CD8-positive, alpha-beta memory T cell (primary cell): ENCODE measurements at places on chromosomes 1 and 21.

DNA sequence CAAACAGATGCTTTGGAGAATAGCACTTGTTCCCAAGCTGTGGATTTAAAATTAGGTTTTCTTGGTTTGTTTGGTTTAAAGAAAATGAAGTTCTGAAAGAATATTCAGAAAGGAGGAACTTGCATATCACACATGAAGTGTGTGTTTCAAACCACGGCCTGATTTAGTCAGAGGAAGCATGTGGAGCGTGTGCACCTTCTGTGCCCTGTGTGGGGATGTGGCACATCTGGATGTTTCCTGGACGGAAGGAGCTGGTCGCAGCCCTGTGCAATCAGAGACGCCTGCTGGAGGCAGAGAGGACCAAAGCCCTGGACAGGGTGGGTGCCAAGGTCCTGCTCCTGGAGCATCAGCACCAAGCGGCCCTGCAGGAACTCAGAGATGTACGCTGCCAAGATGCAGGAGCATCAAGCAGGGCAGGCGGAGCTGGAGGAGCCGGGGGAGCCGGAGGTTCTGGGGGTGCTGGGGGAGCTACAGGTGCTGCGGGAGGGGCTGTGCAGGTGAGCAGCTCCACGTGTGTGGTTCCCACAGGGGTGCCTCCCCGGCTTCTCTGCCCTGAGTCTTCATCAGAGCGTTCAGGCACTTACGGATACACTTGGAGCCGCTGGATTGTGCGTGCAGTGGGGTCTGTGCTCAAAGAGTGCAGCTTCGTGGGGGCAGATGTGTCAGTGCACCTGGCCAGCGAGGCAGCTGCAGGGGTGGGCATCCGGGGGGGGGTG is 45.7 kb downstream of the PCNT start:
- peaks cover 20% of the 10 kb centered on the region for H3K4me1 ChIP-seq
- no peaks in the 10 kb centered on the region for H3K27me3 ChIP-seq
- no peak overlapping the region for H3K27ac ChIP-seq
- peaks cover 9% of the 10 kb centered on the region for H3K36me3 ChIP-seq
- DNase-seq = no peak

GRCh38 chr1:189619682-189620332 is 857.9 kb downstream of the BRINP3 start:
- DNase-seq = no peak
- H3K27me3 ChIP-seq = no peaks in the 10 kb centered on the region
- no peak overlapping the region for H3K27ac ChIP-seq
- H3K4me1 ChIP-seq = no peaks in the 10 kb centered on the region
- H3K4me3 ChIP-seq = no peak overlapping the region

- no peaks in the 10 kb centered on the region for H3K4me1 ChIP-seq
- H3K4me3 ChIP-seq = no peak overlapping the region
- DNase-seq = no peak
- no peaks in the 10 kb centered on the region for H3K36me3 ChIP-seq
- no peak overlapping the region for H3K27ac ChIP-seq
Observed at GRCh38 chr1:230002164-230002803, 64.8 kb upstream of the GALNT2 start.

DNA sequence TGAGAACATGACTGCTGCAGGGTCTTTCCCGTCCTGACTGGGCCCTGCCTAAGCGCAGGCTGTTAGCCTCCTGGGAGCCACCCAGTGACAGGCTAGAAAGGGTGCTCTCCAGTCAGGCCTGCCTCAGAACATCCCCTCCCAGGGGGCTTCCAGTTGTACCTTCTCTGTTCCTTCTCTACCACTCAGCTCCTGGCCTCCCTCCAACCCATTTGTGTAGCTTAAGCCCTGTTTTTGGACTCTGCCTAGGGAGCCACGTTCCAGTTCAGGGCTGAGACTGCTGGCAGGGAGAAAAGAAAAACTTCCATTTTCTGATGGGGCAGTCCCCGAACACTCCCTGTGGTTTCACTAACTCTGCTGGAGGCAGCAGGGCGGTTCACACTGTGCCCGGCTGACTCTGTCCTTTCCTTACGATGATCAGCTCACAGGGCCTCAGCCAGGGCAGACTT is 15.3 kb upstream of the POU3F1 start:
- H3K27me3 ChIP-seq = no peaks in the 10 kb centered on the region
- no peaks in the 10 kb centered on the region for H3K4me1 ChIP-seq
- no peak overlapping the region for H3K27ac ChIP-seq
- no peaks in the 10 kb centered on the region for H3K36me3 ChIP-seq
- no peak overlapping the region for H3K4me3 ChIP-seq

- no peak overlapping the region for H3K27ac ChIP-seq
- DNase-seq = no peak
- H3K36me3 ChIP-seq = no peaks in the 10 kb centered on the region
- H3K4me1 ChIP-seq = no peaks in the 10 kb centered on the region
- H3K4me3 ChIP-seq = no peak overlapping the region
Observed at GRCh38 chr1:30061292-30062220, 661.8 kb downstream of the MATN1 start.

- no peak overlapping the region for H3K27ac ChIP-seq
- no peaks in the 10 kb centered on the region for H3K4me1 ChIP-seq
- no peaks in the 10 kb centered on the region for H3K36me3 ChIP-seq
- H3K4me3 ChIP-seq = no peak overlapping the region
- no peaks in the 10 kb centered on the region for H3K27me3 ChIP-seq
- DNase-seq = no peak
Observed at GRCh38 chr1:92817986-92818764, 13.7 kb upstream of the RPL5 start.

DNA sequence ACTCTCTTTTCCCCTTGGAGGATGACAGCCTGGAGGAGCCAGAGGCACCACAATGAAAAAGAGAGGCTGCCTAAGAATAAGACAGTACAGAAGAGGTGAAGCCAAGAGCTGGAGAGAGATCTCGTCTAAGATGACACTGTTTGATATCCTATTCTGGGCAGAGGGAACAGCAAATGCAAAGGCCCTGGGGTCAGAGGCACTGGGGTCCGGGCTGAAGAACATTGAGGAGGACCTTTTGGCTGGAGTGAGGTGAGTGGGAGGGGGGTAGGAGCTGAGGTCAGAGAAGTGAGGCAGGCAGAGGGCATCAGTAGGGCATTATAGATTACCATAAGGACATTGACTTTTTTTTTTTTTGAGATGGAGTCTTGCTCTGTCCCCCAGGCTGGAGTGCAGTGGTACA is 19.3 kb upstream of the TMEM51 start:
- DNase-seq = no peak
- H3K27ac ChIP-seq = no peak overlapping the region
- no peaks in the 10 kb centered on the region for H3K4me1 ChIP-seq
- H3K4me3 ChIP-seq = no peak overlapping the region

- H3K4me3 ChIP-seq = no peak overlapping the region
- no peaks in the 10 kb centered on the region for H3K36me3 ChIP-seq
- no peaks in the 10 kb centered on the region for H3K27me3 ChIP-seq
- no peak overlapping the region for H3K27ac ChIP-seq
Observed at GRCh38 chr1:7922301-7922700, 18.3 kb downstream of the TNFRSF9 start.

DNA sequence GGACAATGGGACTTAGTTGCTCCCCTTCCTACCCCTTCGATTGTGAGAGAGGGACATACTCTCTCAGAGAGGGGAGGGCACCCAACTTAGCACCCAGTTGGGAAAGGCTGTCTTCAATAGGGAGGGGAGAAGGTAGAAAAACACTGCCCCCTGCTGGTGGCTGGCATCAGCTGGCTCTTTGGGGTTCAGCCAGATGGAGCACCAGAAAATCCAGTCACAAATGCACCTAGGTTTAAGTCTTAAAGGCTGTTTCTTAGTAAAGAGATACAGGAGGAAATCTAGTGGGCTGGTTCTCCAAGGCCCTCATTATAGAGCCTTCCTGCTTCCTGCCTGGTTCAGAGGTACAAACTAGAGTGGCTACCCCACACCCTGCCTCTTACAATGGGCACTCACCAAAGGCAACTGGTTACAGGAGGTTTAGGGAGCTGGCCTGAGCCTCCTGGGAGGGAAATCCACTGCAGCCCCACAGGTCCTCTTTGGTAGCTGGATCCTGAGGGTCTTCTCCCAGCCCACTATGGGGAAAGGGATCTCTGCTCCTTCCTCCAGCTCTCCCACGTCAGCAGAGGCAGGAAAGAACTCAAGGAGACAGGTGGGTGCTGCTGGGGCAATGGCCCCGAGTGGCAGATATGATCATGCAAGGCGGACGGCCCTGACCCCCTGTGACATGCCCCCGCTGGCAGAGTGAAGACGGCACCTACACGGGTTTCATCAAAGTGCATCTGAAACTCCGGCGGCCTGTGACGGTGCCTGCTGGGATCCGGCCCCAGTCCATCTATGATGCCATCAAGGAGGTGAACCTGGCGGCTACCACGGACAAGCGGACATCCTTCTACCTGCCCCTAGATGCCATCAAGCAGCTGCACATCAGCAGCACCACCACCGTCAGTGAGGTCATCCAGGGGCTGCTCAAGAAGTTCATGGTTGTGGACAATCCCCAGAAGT is 28.3 kb downstream of the EIF2D start:
- peak overlapping the region; percentile 78 for H3K27ac ChIP-seq
- peaks cover 51% of the 10 kb centered on the region for H3K4me1 ChIP-seq
- peak; percentile 76 for DNase-seq

- H3K27ac ChIP-seq = no peak overlapping the region
- no peaks in the 10 kb centered on the region for H3K36me3 ChIP-seq
- H3K27me3 ChIP-seq = no peaks in the 10 kb centered on the region
- DNase-seq = no peak
Observed at GRCh38 chr1:175597205-175597604, 146.2 kb downstream of the TNR start.

GRCh38 chr1:155979597-155980343 is 1.4 kb upstream of the ARHGEF2 start:
- no peak for DNase-seq
- H3K27ac ChIP-seq = peak overlapping the region; percentile 94

DNA sequence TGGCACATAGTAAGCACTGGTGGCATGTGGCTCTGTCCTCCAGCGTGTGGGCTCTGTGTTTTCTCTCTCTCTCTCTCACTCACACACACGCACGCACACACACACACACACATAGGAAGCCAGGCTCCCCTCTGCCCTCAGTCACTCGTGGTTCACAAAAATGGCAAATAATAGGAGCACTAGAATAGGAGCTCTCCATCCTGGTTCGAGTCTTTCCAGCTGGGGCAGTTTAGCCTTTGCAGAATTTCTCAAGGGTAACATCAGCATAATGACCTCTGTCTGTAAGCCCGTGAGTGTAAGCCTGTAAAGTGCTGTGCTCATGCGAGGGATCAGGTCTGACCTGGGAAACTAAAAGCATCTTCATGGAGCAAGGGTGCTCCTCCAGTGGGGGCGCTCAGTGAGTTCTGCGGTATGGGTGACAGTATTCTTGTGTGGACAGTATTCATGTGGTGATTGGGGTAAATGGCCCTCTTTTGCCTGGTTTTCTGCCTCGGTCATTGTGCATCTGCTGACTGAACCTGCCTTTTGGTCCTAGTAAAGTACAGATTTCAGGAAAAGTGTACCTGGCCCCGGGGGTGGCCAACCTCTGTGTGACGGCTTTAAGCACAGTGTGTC is 842 bp upstream of the ZC3H12A start:
- H3K4me1 ChIP-seq = peaks cover 49% of the 10 kb centered on the region
- no peaks in the 10 kb centered on the region for H3K27me3 ChIP-seq
- peak; percentile 68 for DNase-seq
- H3K4me3 ChIP-seq = peak overlapping the region; percentile 85

- H3K4me1 ChIP-seq = no peaks in the 10 kb centered on the region
- no peak for DNase-seq
- no peaks in the 10 kb centered on the region for H3K36me3 ChIP-seq
- H3K27me3 ChIP-seq = peaks cover 6% of the 10 kb centered on the region
- no peak overlapping the region for H3K4me3 ChIP-seq
- no peak overlapping the region for H3K27ac ChIP-seq
Observed at GRCh38 chr1:180262628-180263488, 32.8 kb downstream of the LHX4 start.

GRCh38 chr1:192639607-192640368 is 3.8 kb downstream of the RGS13 start:
- no peaks in the 10 kb centered on the region for H3K27me3 ChIP-seq
- H3K36me3 ChIP-seq = no peaks in the 10 kb centered on the region
- H3K4me3 ChIP-seq = no peak overlapping the region

- no peak for DNase-seq
- no peak overlapping the region for H3K4me3 ChIP-seq
- no peak overlapping the region for H3K27ac ChIP-seq
- no peaks in the 10 kb centered on the region for H3K4me1 ChIP-seq
Observed at GRCh38 chr1:95352767-95353166, 118.8 kb downstream of the RWDD3 start.

DNA sequence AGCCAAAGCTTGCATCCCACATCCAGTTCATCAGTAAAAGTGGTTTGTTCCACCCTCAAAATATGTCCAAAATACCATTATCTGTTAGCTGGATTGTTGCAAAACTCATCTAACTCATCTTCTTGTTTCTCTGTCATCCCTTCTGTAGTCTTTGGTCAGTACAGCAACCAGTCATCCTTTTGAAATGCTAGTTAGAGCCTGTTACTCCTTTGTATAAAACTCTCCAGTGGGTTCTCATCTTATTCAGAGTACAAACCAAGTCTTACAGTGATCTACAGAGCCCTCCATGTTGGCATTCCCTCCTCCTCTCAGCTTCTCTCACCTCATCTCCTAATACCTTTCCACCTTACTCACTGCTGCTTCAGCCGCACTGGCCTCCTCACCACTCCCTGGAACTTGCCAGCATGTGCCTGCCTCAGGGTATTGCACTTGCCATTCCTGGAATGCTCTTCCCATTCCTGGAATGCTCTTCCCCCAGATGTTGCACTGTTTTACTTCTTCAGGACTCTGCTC is 70.6 kb downstream of the LAMC1 start:
- no peak overlapping the region for H3K4me3 ChIP-seq
- no peaks in the 10 kb centered on the region for H3K27me3 ChIP-seq
- no peaks in the 10 kb centered on the region for H3K36me3 ChIP-seq
- no peaks in the 10 kb centered on the region for H3K4me1 ChIP-seq

GRCh38 chr21:28391938-28392849 is 600.5 kb downstream of the LTN1 start:
- no peaks in the 10 kb centered on the region for H3K36me3 ChIP-seq
- no peak overlapping the region for H3K4me3 ChIP-seq
- H3K4me1 ChIP-seq = no peaks in the 10 kb centered on the region
- no peaks in the 10 kb centered on the region for H3K27me3 ChIP-seq
- no peak overlapping the region for H3K27ac ChIP-seq
- DNase-seq = no peak

- no peak for DNase-seq
- H3K4me1 ChIP-seq = no peaks in the 10 kb centered on the region
- H3K27ac ChIP-seq = no peak overlapping the region
- peaks cover 17% of the 10 kb centered on the region for H3K27me3 ChIP-seq
- H3K4me3 ChIP-seq = no peak overlapping the region
Observed at GRCh38 chr1:39497585-39497984, 6.1 kb downstream of the BMP8A start.

- no peaks in the 10 kb centered on the region for H3K27me3 ChIP-seq
- no peak overlapping the region for H3K27ac ChIP-seq
- H3K4me3 ChIP-seq = no peak overlapping the region
- H3K4me1 ChIP-seq = peaks cover 5% of the 10 kb centered on the region
Observed at GRCh38 chr1:22484706-22485345, 33.2 kb downstream of the ZBTB40 start.

DNA sequence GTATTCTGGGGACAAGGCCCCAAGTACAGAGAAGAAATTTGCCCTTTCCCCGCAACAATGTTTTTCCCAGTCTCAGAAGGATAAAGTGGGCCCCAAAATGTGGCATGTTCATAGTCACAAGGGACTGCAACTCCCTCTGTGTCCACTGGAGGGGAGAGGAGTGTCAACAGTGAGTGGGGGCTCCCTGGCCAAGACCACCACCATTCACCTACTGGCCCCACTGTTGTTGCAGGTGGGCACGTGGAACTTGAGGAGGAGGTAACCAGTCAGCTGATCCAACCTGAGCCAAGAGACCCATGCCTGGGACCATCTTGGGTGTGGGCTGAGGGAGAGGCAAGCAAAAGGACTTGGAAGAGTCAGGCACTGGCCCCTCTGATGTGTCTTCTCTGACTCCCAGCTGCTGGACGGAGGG is 777 bp downstream of the NUDT17 start:
- peak overlapping the region; percentile 75 for H3K4me3 ChIP-seq
- peaks cover 10% of the 10 kb centered on the region for H3K4me1 ChIP-seq
- no peaks in the 10 kb centered on the region for H3K27me3 ChIP-seq
- peaks cover 15% of the 10 kb centered on the region for H3K36me3 ChIP-seq
- H3K27ac ChIP-seq = peak overlapping the region; percentile 68
- DNase-seq = no peak
